ENCODE measurements at places on chromosomes 4 and X.

GRCh38 chr4:110002326-110002725 is 89.6 kb downstream of the EGF start:
- DNase-seq: no peak

DNA sequence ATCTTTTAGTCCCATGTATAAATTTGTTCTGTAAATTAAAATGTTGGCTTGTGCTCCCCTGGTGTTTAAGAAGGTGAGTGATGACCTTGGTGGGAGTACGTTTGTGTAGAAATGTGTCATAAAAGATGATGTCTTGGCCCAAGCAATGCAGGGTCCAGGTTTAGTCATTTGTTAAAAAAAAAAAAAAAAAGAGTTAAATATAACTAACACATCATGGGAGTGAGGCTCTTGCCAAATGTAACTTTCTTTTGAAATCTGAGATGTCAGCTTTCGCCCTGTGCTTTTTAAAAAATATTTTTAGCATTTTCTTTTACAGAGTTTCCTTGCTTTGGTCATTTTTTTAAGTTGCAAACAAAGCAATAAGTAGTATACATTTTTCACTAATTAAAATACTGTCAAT is 135.6 kb downstream of the FBXO8 start:
- DNase-seq: no peak

GRCh38 chr4:142150483-142150882 is 514.1 kb downstream of the IL15 start:
- DNase-seq: no peak

- DNase-seq: no peak
These were observed 106.8 kb downstream of the STK32B start for GRCh38 chr4:5157791-5158770.

DNA sequence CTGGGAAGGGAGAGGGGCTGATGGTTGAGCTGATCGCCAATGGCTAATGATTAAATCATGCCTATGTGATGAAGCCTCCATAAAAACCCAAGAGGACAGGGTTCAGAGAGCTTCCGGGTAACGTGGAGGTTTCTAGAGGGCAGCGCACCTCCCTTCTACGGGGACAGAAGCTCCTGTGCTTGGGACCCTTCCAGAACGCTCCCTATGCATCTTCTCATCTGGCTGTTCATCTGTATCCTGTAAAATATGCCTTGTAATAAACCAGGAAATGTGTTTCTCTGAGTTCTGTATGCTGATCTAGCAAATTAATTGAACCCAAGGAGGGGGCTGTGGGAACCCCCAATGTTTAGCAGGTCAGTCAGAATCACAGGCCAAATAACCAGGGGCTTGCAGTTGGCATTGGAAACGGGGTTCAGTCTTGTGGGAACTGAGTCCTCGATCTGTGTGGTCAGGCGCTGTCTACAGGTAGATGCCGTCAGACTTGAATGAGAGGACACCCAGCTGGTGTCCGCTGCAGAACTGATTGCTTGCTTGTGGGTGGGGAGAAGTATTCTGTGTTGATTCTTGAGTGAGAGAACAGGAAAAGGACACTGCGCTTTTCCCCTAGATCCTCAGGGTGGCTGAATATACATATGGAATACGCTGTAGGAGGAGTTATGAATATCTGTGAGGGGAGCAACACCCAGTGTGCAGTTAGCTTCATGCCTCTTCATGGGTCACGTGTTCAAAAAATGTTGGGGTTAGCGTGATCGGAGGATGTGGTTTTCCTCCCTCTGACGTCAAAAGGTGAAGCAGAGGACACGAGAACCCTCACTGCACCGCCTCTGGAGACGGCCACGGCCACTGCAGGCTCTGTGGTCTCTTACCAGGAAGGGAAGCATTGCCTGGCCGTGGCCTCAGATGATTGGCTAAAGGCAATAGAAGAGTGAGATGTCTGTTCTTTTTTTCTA is 29.2 kb downstream of the HTT-AS start:
- no peak for DNase-seq

DNA sequence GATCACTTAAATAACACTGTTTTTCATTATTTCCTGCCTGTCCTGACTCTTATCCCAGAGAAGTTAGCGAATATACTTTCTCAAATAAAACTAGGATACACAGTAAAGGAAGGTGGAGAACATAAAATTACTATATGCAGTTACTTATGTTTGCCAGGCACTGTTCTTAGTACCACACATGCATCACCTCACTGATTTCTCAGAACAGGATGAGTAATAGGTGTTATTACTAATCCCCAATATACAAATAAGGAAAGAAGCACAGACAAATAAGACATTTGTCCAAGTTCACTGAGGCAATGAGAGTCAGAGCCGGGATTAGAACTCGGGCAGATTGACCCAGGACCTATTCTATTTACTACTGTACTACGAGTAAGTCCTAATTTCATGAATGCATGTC is 91.7 kb downstream of the CORIN start:
- DNase-seq: no peak
